ENCODE measurements at places on chromosomes 3 and 15.

DNA sequence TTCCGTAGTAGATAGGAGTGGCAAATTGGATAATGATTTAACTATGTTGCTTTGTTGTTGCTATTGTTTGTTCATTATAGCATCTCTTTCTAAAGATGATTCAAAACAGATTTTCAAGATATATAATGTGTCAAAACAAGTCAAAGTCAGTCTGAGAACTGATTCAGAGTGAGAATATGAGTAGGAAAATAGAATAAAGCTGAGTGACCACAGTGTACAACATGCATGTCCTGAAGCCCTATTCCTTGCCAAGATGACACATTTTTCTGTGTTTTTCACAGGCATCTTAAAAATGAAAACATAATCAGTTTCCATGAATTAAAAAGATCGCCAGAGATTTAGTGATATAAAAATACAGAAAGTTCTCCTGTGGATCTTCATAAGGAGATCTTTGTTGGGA is 57.0 kb upstream of the THRB start:
- DNase-seq = no peak

DNA sequence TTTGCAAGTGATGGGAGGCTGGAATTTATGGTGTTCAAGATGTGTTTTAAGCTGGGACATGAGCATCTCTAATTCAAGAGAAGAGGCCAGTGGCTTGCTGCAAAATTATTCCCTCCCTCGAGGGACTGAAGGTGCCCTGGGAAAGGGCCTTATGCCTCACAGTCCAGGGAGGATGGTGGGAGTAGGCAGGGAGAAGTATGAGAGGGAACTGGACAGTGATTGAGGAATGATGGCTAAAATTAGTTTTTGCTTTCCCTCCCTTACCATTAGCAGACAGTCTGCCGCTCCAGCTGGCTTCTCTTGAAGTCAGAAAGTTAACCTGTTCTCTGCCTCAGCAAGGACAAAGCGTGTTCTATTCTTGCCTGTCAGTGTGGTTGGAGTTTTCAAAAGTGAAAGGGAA is 139.8 kb upstream of the SEMA6D start:
- no peak for DNase-seq

DNA sequence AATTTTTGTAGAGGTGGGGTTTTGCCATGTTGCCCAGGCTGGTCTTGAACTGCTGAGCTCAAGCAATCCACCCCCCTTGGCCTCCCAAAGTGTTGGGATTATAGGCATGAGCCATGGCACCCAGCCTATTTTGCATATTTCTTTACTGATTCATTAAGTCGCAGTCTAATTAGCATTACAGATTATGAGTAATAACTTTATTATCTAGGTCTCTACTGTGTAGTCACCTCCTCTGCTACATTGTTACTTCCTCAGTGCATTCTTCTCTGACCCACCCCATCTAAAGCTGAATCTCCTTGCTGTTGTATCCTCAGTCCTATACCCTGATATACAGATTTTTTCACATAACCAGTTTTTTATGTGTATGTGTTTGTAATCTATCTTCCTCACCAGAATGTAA is 61.7 kb downstream of the TFDP2 start:
- DNase-seq = no peak

DNA sequence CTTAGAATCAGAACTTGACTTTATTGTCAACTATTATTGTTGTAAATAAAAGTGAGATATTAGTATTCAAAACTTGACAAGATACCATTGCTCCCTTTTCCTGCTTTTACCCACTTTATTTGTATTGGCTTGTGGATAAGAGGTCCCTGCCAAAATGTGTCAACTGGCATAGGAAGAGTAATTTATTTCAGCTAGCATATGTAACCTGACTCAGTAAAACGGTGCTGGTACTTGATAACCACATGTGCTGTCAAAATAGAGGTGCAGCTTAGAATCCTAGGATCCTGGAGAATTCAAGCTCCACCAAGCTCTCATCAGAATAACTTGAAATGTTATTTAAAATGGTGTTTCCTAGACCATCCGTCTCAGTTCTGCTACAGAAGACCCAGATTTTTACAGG is 90.2 kb upstream of the TGFBR2 start:
- DNase-seq = no peak

- DNase-seq = no peak
Observed at GRCh38 chr3:151305060-151305774, 11.4 kb downstream of the GPR87 start.

DNA sequence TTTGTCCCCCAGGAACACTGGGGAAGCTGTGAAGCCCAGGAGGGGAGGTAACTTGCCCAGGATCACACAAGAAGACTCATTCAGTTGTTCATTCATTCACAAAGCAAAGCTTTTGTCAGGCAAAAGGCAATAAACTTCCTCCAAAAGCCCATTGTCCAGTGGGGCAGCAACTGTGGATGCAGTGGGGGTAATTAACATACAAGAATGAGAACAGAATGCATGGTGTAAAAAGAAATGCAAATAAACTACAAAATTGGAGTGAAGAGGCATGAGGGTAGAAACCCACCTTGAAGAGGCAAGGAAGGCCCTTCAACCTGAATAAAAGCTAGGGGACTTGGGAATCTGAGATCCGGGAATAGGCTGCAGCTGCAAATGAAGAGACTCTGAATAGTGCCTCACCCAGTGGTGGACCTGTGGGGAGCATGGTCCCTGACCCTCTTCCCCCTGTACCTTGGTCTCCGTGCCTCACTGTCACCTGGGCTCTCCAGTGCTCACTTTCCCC is 363.6 kb downstream of the CLSTN2 start:
- DNase-seq = no peak

DNA sequence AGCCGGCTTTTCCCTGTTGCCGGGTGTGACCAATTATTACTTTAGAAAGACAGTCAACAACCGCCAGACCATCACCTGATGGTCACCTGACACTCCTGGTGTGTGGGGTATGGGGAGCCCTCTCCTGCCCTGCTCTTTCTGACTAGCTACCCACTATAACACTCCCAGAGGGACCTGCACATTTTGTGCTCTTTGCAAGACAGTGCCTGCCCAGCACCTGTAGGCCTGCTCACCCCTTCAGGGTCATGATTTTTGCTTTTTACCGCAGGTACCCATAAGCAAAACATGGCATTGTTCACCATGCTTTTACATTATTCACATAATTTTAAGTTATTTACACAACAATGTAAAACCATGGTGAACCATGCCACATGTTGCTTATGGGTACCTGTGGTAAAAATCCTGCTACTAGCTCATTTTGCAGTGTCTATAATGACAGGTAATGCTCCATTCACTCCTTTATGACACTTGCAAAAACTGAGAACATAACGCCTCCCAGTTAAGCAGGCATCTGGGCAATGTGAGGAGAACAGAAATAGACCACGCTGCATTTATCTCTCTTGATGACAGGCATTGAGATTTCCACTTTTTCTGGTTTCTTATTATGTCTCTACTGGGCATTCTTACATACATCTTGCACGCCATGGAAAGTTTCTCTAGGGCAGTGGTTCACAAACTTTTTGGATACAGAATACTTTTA is 9.9 kb downstream of the CCRL2 start:
- no peak for DNase-seq

DNA sequence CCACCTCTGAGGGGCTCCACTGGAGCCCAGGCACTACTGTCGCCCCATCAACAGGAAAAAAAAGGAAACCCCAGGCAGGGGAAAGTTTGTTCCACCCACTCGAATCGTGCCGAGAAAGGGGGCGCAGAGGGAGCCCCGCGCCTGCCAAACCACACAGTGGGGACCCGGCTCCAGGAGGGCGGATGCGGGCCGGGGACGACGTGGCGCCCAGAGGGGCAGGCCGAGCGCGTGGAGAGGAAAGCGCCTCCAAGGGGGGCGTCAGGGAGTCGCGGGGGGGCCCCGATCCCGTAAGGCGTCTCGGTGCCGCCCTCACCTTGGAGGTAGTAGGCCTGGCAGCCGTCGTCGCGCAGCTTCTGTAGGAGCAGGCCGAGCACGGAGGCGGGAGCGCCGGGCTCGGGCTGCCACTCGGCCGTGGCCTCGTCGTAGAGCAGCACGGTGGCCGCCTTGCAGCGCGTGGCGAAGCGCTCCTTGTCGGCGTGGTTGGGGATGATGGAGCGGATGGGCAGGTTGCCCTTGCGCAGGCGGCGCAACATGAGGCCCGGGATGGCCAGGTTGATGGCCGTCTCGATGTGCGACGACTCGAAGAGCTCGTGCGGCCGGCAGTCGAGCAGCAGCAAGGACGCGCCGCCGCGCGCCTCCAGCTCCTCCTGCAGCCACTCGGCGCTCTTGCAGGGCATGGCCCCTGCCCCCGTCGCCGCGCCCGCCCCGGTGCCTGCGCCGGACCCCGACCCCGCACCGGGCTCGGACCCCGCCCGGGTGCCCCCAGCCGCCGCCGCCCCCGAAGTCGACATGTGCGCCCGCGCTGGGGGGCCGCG is 627 bp downstream of the DUSP7 start:
- DNase-seq = no peak

- no peak for DNase-seq
Observed at GRCh38 chr15:39433376-39433775, 147.5 kb upstream of the THBS1 start.

DNA sequence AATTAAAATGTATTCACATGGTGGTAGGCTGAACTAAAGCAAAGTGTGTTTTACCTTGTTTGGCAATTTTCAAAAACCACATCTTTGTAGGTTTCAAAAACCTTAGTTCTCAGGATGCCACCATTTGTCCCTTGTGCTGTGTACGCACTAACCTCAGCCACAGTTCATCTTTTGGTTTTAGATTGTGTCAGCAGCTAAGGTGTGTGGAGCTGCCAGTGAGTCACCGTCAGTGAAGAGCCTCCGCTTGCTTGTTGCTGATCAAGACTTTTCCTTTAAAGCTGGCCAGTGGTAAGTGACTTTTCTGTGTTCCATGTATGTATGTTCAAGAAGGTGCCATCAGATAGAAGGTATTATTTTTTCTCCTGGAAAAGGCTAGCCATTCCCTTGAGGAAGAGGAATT is 21.1 kb downstream of the OXNAD1 start:
- no peak for DNase-seq

DNA sequence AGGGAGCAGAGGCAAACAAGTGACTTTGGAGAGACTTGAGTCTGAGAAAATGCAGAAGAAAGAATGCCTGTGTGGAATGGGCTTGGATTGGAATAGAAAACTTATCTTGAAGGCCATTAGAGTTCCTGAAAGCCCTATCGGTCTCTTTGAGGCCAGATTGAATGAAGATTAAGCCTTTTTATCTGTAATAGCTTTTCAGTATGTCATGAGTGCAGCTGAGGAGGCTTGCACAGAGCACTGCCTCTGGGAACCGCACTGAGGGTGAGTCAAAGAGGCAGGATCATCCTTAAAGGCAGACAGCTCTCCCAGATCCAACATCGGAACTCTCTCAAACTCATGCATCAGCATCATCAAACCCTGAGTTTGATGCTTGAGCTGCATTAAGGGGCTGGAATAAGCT is 515.2 kb downstream of the NTRK3 start:
- no peak for DNase-seq

GRCh38 chr15:29680465-29681165 is 141.7 kb downstream of the TJP1 start:
- no peak for DNase-seq

GRCh38 chr15:85607141-85607806 is 187.5 kb downstream of the KLHL25 start:
- DNase-seq = no peak

DNA sequence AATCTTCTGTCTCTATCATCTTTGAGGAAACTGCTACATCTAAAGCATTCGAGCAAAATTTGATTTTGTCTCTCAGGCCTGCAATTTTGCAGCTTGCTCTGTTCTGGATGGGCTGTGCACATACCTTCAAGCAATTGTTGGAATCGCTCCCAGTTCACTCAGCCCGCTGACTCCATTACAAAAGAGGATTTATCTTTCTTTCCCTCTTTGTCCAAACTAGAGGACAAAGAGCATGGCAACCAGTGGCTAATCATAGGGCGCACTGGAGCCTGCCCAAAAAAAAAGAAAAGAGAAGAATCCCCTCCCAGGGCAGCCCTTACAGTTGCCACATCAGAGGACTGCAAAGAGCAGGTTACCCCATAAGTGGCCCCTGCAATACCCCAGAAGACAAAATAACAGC is 49.0 kb upstream of the DUT start:
- DNase-seq = no peak

DNA sequence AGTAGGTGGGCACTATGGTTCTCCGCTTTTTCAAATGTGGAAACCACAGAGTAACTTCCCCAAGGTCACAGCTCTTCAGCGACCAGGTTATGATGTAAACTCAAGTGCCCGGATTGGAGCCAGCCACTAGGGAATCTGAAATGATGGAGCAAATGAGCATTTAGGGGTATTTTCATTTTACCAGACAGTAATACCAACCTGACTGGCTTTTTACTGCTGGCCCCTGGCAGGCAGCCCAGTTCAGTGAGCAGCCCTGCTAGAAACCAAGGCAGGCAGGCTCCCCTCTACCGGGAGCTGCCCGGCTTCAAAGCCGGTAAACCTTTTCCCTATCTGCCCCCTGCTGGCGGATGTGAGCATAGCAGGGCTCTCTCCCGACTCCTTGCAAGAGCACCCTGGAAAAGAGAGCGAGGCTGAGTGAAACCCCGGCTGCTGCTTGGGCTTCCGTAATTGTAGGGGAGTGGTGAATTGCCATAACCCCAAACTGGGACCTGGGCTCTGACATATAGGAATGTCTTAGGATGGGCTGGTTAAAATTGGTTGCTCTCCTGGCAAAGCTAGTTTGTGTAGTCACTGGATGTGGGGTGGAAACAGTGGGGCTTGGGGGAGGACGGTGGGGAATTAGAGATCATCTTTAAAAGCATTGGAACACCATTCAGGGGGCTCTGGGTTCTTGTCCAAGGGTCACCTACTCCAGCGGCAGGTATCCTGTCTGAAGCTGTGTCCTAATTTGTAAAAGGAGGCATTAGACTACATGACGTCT is 98.0 kb upstream of the TNFAIP8L3 start:
- no peak for DNase-seq

DNA sequence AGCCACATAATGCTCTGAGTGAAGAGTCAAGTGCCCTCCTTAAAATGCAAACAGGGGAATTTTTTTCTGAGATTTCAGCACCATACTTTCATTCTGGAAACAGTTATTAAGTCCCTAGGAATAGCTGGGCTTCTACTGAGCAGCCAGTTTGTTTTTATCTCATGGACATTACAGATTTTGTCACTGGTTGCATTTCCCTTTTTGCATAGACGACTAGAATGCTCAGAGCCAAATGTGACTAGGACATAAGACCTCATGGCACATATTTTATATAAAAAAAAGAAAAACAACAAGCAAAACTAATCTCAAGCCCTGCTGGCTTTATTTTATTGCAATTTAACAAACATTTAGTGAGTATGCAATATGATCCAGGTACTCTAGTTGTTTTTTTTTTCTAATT is 112.7 kb upstream of the NANOGP8 start:
- DNase-seq = no peak

DNA sequence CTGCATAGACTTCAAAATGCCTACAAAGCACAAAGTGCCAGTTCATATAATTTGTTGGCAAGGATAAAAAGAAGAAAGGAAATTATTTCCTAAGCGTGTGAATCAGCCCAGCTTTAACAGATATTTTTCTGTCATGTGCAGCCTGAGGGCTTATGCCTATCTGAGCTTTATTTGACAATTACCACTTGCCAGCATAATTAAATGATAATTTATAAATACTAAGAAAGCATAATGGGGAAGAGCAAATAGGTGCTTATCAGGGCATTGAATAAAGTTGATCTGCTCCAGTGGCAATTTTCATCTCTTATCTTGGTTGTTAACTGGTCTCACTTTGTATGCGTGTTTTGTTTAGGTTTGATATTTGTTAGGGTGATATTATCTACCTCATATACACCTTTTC is 313.4 kb upstream of the DNAJC19 start:
- DNase-seq = no peak

- no peak for DNase-seq
Observed at GRCh38 chr3:157335233-157336076, 101.2 kb upstream of the PTX3 start.

Measured in cortex of kidney (tissue), 1 donor.